ENCODE measurements at places on chromosomes 11 and 22.

GRCh38 chr11:107916671-107917241 lies 11.5 kb upstream of the RAB39A start:
- DNase-seq = no peak

- DNase-seq = no peak
Observed at GRCh38 chr11:35593143-35593542, 25.1 kb upstream of the FJX1 start.

DNA sequence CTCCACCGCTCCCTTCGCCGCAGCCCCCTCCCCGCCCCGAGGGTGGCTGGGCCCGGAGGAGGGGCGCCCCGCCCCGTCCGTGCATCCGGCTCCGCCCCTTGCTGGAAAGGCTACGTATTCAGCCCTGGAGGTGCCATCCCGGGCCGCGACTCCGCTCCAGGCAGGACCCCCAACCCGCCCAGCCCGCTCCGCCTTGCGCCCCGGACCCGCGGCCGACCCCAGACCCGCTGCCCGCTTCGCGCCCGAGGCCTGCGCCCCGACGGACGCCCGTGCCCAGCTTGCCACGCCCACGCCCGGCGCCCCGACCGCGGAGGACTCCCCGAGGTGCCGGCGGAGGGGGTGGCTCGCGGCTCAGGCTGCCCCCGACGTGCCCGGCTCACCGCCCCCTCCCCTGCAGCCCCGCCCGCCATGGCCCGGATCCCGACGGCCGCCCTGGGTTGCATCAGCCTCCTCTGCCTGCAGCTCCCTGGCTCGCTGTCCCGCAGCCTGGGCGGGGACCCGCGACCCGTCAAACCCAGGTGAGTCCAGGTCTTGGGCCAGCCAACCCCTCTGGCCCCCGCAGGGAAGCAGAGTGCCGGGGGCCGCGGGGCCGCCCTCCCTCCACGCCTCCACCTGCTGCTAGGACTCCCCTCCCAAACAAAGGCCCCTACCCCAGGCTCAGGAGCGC lies at the start of gene ADM2:
ADM2 (plus strand) TSS at position 104 of the 667 bp plus-strand sequence; CDS start at position 409, 305 bp downstream.
- peak; percentile 41 for DNase-seq

GRCh38 chr11:18540207-18541009 lies 13.7 kb upstream of the TSG101 start:
- DNase-seq = no peak

GRCh38 chr11:1727861-1728260 lies 22.5 kb downstream of the IFITM10 start:
- DNase-seq = no peak

GRCh38 chr11:119754199-119754598 lies 25.2 kb upstream of the NECTIN1 start:
- DNase-seq = no peak

DNA sequence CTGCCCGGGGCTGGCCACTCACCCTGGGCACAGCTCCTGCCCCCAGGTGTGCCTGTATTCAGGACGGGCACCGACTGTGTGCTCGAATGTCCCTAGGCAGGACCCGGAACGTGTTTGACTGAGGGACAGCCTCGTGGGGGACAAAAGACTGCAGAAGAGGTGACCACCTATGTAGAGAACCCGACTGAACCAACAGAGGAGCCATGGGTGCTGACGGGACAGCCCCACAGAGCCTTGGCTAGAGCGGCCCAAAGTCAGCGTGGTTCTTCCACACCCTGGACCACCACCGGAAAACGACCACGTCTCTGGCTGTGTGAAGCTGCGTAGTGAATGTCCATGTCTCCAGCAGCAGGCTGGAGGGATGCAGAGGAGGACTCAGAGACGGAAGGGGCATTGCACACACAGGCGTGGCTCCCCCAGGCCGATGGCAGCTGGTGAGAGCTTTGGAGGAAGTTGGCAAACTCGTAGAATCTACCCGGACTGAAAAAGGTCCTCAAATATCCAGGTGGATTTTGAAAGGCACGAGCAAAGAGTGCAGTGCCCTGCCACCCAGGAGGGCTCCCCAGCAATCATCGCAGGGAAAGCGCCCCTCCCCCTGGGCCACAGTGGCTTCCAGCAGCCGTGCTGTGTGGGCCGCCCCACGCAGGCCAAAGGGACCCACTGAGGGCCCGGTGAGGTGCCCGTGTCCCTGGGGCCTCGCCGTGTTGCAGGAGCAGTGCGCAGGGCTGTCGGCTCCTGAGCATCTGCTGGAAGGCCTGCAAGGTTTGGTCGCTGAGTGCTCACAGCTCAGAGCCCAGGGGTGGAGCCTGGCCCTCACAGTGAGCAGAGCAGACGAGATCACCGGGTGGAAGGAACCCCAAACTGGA lies 17.5 kb upstream of the MUC5B start:
- DNase-seq = no peak

GRCh38 chr22:39090426-39091064 lies 6.5 kb upstream of the APOBEC3H start:
- peak; percentile 45 for DNase-seq

DNA sequence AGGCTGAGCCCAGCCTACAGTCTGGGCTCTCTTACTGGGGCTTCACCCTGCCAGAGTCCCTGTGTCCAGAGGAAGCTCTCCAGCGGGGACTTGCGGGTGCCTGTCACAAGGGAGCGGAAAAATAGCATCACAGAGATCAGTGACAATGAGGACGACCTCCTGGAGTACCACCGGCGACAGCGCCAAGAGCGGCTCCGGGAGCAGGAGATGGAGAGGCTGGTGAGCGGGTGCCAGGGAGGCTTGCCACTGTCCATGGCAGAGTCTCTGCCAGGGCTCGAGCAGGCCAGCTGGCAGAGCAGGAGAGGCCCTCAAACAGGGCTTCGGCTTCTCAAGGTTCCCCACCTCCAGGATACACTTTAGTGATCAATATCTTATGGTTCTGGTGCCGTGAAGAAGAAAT lies 21.0 kb downstream of the PHLDB1 start:
- no peak for DNase-seq

GRCh38 chr22:24096758-24097115 lies 84.5 kb upstream of the SUSD2 start:
- no peak for DNase-seq

GRCh38 chr11:122685041-122685440 lies 29.5 kb downstream of the UBASH3B start:
- DNase-seq = no peak

- no peak for DNase-seq
Observed at GRCh38 chr22:16968218-16968595, 39.8 kb downstream of the GAB4 start.

DNA sequence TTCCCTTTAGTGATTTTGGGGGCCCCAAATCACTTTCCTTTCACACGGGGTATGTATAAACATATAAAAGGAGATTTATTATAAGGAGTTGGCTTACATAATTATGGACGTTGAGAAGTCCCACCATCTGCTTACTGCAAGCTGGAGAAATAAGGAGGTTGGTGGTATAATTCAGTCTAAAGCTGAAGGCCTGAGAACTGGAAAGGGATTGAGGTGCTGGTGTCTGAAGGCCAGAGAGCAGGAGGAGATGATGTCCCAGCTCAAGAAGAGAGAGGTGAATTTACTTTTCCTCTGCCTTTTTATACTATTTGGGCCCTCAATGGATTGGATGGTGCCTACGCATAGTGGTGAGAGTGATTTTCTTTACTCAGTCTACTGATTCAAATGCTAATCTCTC lies 1.3 kb upstream of the ZNF202 start:
- DNase-seq = no peak

- no peak for DNase-seq
Observed at GRCh38 chr22:46042786-46043185, 65.8 kb upstream of the WNT7B start.

DNA sequence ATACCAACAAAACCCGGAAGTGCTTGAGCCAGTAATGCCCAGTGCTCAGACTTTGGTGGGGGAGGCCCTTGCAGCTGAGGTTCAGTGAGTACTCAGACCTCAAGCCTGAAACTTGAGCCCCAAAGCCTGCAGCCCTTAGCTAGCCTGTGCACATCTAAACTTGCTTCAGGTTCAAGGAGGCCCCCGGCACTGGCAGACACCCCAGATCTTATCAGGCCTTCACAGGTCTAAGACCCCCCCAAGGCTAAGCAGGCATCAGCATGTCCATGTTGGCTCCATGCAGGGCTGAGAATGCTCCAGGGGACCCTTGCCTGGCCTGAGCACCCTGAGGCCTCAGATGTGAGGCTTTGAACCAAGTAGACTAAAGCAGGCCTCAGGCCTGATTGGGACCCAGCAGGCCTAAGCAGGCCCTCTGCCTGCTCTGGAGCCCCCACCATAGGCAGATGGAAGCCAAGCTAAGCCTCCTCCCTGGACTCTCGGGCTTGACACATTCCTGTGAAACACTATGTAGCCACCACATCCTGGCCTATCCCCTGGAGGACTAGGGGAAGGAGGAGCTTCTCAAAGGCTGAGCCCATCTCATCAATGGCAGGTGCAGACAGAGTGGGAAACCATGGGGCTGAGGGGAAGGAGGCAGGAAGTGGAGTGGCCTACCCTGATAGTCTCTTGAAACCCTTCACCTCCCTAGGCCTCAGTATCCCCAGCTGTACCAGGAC lies 1.2 kb upstream of the CASTOR1 start:
- no peak for DNase-seq

DNA sequence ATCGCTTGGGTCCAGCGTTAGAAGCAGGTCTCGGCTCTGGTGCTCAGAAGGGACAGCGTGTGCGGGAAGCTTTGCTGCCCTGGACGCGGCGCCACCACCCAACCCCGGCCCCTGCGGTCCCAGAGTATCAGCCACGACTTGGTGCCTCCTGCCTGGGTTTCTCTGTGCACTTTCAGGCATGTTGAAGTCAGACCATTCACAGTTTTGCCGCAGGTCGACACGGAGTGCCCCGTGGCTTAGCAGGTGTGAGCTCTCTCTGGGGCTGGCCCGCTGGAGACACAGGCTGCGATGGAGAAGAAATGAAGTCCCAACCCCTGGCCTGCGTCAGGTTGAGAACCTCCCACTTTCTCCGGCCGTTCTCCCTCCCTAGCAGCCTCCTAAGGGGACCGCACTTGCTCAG lies 494.5 kb downstream of the BRD1 start:
- DNase-seq = no peak

DNA sequence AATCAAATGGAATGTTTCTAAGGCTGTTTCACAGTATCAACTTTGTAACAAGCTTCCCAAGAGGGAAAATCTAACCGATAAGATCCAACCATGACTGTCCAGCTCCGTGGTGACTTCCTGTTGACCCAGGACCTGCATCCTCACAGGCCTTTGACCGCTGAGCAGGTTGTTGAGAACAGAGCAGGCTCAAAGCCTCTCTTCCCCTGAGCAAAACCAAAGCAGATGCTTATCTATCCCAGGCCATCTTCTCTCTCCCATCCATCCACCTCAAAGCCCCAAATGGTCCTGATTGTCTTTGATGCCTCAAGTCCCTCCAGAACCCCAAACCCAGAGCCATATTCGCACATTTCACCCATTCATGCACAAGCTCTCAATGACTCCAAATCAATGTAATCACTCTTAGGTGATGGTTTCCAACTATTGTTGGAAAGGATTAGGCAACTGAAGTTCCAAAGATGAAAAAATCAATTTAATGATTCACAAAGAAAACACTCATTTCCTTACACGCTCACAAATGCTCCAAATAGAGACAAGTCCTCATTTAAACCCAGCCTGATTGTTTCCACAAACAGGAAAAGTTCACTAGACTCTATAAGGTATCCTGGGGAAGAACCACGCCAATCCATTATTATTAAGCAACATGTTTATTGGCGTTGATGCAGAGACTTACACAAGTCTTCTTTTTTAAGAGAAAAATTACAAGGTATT lies 48.7 kb downstream of the C11orf58 start:
- DNase-seq = no peak

DNA sequence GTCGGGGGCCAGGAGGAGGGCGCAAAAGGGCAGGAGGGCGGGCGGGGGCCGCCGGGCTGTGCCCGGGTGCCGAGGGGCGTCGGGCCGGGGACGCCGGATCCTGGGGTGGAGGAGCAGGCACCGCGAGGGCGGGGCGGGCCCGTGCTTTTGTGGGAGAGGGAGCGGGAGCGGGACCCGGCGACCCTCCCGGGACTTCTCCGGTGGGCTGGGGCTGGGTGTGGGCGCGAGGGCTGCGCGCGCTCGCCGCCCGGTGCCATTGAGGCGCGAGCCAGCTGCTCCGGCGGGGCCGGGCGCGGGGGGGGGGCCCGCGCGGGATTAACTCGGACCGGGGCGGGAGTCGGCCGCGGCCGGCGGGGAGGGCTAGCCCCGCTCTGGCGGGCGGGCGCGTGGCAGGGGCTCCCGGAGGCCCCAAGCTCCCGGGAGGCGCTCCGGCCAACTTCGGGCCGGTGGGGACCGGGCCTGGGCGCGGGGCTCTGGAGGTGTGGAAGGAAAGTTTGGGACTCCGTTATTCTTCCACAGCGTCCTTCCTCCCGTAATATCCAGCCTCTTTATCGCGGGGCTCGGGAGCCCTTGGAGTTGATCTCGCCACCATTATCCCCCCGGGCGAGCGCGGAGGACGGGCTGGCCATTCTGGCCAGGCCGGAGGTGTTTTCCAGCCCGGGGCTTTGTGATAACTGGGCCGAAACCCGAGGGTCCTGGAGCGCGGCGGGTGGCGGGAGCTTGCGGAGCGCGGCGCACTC lies 936 bp downstream of the CECR2 start:
- DNase-seq = no peak

DNA sequence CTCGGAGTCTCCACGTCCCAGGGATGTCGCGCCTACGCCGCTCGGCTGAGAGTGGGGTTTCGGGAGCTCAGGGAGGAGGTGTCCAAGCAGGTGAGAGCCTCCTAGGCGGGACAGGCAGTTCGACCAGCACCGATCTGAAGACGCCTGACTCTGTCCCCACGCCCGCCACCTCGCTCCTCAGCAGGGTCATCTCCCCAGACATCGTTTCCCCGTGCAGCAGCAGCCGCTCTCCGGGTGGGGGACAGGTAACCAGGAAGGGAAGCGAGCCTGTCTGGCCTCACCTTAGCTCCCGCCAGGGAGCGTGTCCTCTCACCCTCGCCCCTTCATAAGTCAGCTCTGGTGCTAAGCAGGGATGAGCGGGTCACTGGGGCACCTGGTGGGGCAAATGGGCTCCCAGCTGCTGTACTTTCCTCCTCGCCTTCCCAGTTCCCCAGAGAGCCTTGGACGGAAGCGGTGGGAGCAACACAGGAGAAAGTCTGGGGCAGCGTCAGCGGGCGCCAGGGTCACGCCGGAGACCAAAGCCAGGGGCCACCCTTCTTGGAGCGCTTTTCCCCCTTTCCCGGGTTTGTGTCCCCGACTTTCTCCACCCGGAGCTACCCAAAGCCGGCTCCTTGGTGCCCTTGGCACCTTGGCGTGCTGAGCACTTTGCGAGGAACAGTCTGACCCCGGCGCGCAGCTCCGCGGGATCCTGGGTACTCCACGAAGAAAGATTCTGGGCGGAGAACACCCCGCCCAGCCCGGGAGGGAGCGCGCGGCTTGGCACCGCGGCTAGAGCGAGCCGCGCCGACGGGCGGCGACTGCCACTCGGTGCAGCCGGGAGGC lies 1.6 kb downstream of the SPON1 start:
- peak; percentile 37 for DNase-seq

DNA sequence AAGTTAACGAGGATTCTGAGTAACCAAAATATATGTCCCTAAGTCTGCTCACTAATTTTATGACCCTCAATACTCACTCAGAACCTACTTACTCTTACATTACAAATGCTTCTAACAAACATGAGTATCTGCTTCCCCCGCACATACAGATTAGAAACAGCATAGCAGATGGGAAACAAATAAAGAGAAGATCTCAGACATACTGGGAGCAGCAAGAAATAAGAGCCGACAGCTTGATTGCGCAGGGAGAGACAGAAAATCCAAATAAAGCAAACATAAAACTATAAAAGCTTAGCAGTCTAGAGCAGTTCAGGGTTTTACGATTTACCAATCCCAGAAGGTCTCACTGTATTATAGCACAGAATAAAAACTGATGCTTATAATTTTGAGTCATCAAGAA lies 89.1 kb upstream of the DBX1 start:
- no peak for DNase-seq

Data from left lung (tissue), 14 donors.